Hematopoietic multipotent progenitor cell treated with erythropoietin and hydrocortisone succinate and interleukin-3 and kit ligand, for 6 days (in vitro differentiated cells): ENCODE measurements at places on chromosomes 13 and 19.

DNA sequence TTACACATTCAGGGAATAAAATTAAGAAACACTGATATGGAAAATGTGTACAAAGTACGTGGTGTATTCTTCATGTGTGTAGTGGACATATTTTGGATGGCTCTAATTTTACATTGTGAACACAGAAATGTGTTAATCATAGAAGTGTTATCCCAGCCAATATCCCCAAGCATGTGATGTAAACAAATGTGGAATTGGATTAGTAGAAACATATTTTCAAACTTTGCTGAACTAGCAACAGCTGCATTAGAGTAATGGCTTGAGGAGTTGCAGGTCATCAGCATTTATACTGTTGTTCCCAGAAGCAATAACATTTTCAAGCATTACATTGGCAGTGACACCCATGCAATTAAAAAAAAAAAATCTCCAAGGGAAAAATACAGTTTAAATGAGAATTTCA is 600.6 kb downstream of the SLITRK1 start:
- DNase-seq: no peak

DNA sequence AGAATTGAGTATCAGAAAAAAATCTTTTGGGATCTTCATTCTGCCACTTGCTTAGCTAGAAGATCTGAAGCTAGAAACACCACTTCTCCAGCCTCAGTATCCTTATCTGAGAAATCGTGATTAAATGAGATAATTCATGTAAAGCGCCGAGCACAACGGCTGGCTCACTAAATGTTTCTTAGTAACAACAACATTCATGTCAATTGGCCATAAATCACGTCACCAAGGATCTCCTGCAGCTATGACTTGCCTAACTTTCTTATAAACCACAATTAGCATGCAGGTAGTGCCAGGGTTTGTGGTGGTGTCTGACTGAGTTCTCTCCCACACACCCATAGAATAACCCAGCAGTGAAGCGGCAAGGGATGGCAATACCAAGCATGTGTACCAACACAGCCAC is 501.3 kb downstream of the EFNB2 start:
- DNase-seq: no peak

DNA sequence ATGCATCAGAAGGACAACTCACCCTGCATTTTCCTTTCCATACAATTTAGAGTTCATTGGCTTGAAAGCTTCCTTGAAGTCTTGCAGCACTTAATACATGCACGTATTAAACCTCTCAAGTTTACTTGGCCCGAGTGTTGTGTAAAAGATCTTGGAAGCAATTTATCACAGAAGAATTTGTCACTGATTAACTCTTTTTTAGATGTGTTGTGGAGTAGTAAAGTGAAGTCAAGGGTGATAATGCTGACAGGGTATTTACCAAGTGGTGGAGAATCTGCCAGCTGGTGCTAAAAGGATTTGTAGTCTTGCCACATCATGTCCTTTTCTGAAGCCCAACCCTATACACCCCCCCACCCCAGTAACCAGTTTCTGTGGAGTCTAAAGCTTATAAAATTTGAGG is 421.0 kb upstream of the MIR17HG start:
- DNase-seq: no peak

GRCh38 chr13:48255954-48256353 is 22.9 kb downstream of the ITM2B start:
- no peak for DNase-seq

DNA sequence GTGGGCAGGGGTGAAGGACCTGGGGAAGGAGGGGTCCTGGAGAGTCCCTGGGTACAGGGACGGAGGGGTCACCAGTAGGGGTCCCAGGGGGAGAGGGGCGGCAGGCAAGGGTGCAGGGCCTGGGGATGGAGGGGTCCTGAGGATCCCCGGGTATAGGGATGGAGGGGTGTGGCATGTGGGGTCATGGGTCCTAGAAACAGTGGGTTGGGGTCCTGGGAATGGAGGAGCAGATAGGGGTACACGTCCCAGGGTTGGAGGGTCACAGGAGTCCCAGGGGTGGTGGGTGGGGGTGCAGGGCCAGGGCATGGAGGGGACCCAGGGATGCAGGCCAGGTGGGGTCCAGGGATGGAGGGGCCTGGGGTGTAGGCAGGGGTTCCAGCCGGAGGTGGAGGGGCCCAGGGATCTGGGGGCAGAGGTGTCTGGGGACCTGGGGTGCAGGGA is 1.4 kb downstream of the BTBD2 start:
- DNase-seq: no peak

- no peak for DNase-seq
Measured at GRCh38 chr13:48504606-48505005, 28.3 kb downstream of the RCBTB2 start.

DNA sequence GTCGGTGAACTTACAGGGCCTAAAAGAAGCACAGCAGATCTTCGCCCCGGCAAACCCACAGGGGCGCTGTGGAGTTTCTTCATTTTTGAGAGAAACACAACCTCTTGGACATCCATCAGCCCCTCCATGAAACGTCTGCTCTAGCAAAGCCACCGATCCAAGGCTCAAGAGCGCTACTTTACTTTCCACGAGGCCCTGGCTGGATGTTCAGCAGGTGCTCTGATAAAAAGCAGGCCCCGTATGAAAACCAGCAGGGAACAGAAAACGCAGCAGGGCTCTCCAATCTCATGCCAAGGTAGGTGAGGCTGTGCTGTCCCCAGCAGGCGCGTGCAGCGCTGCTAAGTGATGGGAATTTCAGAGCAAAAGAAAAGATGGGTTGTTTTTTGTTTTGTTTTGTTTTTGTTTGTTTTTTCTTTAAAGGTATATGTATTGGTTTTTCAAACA is 86.7 kb downstream of the IRS2 start:
- DNase-seq: peak; percentile 36

- DNase-seq: no peak
Measured at GRCh38 chr13:80904386-80904785, 563.5 kb upstream of the SPRY2 start.

DNA sequence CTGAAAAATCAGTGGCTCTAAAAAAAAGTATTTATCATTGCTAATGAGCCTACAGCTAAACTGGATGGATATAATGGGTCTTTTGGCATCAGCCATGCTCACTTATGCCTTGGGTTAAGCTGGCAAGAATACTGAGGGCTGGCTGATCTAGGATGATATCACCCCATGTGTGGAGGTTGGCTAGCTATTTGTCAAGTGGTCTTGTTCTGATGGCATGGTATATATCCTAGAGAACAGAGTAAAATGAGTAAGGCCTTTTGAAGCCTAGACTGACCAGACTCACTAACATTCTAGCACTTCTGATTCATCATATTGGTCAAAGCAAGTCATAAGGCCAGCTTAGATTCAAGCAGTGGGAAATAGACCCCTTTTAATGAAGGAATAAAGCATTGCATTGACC is 383.0 kb downstream of the SLITRK1 start:
- no peak for DNase-seq

DNA sequence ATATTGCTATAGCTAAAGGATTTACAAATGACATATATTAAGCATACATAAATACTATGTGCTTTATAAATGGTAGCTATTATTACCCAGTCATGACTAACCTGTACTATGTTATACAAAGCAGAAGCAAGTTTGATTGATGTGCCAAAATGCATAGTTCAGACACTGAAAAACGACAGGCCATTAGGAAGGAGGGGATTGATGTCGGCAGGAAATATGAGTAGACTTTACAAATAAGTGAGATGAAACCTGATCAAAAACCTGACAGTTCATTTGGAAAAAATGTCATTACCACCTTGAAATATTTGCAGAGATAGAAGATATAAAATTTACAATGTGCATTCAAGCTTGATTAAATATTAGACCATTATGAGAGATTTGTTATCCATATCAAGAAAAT is 38.8 kb upstream of the TPP2 start:
- no peak for DNase-seq

GRCh38 chr13:70311191-70311590 is 202.9 kb upstream of the KLHL1 start:
- no peak for DNase-seq

DNA sequence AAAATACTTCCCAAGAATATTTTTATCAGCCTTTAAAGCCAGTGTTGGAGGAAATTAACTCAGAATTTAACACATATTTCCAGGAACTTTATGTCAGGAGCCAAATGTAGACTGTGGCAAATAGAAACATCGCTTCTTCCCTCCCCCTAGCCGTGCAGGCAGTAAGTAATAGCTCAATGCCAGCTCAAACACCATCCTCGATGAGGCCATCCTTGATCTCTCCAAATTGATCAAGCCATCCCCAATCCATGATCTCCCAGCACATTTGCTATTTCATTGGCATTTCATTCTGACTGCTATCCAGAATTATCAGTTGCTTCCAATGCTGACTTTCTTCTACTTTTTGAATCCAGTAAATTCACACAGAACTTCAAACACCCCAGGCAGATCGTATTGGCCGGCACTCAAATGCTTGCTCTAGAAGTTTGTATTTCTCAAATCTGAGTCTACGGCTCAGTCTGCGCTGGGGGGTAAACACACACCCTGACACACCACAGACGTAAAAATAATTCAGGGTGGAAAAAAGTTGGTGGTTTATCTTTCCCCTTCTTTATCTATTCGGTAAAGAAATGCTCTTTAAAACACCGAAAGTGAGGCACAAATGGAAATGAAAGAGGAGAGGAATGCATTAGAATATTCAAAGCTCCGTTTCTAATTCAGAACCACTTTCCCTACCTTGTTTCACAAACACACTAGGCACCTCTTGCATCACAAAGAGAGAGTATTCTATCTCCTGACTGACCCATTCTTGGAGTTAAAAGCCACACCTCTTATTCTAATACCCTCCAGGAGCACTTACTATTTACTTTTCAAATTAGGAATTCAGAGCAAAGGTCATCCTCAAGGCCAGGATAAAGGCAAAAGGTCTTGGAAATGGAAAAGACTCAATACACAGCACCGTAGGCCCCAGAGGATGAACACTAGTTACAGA is 991 bp downstream of the OBI1 start:
- peak; percentile 29 for DNase-seq

DNA sequence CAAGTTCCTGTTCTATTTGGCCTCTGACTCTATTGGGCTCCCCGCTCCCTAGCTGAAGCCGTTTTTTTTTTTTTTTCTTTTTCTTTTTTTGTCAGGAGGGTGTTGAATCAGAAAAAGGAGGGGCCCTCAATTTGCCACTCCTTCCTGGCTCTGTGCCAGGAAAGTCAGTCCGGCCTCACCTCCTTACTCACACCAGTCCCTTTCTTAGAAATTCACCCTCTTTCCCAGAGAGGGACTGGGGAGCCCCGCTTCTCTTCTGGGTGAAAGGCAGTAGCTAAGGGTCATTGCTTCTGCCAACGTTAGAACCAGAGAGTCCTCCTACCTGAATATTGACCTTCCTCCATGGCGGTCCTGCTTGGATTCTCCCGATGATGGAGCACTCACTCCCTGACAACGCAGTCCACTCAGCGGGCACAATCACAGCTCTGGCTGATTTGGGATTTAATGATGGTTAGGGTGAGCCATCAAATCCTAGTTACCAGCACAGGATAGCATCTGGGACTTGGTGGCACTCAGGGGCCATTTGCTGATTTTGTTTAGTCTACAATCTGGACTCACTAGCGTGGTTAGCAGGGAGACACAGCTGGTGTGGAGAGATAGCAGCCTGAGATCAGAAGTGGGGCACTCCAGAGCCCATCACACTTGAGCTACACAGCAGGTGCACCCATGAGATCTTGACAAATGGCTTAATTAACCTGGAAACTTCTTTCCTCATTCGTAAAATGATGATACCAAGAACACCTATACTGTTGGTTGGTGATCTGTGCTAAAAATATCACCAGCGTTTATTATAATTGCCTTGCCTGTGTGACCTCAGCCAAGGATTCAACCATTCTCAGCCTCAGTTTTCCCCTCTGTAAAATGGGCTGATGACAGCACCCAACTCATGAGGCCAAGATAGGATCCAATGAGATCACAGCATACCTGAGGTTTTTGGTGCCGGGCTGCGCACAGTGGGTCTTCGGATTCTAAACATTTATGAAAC is 2.2 kb downstream of the FCER2 start:
- peak; percentile 62 for DNase-seq

- peak; percentile 52 for DNase-seq
Measured at GRCh38 chr13:112893570-112894422, 75.2 kb upstream of the MCF2L start.

- DNase-seq: no peak
Measured at GRCh38 chr13:44347301-44347700, 26.3 kb upstream of the SERP2 start.

DNA sequence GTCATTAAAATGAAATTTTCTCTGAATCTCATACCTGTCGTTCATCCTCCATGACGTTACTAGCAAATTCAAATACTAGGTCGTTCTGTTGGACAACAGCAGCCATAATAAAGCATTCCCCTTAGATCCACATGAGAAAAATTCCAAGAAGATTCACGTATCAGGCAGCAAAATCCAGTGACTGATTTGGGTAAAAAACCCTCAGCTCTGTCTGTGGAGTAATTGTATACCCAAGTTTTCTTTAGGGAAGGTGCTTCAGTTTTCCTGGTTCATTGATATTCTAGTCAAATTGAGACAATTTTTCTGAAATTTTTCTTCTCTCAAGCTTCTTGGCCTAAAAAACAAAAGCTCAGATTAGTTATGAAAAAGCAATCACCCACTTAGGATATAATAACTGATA is 37.2 kb downstream of the ELF1 start:
- no peak for DNase-seq

DNA sequence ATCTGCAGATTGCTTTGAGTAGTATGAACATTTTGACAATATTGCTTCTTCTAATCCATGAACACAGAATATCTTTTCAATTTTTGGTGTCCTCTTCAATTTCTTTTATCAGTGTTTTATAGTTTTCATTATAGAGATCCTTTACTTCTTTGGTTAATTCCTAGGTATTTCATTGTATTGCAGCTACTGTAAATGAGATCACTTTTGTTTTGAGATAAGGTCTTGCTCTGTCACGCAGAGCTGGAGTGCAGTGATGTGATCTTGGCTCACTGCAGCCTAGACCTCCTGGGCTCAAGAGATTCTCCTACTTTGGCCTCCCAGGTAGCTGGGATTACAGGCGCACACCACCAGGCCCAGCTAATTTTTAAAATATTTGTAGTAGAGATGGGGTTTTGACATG is 9.8 kb downstream of the CYP2A7 start:
- no peak for DNase-seq

- peak; percentile 17 for DNase-seq
Measured at GRCh38 chr19:39997638-39998216, 867 bp downstream of the ZNF546 start.

DNA sequence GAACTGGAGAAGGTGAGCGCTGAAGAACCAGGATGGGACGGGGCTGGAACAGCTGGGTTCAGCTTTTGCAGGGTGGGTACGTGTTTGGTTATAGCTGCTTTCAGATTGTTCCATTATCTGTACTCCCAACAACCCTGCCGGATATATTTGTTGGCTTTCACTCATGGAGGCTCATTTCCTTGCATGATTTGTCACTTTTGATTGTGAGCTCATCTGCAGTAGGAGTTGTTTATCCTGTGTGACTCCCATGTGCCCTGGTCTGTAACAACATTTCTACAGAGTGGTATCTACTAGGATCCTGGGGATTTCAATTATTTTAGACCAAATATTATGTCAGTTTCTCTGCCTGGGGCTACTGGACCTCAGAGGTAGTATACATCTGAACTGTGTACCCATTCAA is 5.4 kb downstream of the ARL11 start:
- no peak for DNase-seq

DNA sequence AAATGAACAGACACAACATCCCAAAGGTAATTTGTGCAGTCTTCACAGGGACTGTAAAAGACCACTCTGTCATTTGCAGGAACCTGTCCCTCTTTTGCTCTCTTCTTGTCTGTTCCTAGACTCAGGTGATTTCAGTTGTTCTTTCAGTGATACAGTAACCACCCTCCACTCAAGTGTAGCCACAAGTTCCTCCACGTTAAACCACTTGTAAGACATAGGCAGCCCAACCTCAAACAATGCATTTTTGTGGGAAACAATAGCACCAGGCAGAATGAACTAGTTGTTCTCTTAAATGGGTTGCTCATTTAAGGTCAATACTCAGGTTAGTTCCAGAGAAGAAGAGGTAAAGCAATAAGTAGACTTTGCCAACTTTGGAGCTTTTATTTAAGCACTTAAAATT is 359.4 kb downstream of the MZT1 start:
- DNase-seq: no peak
